NCI-H748 treated with DMSO at 0.1 percent for 48 hours (cell line): ENCODE measurements at places on chromosomes 13 and 19.

- DNase-seq, result no peak
Observed at GRCh38 chr13:60584976-60585375, 188.0 kb downstream of the TDRD3 start.

- DNase-seq, result no peak
Observed at GRCh38 chr13:36778083-36778671, 40.8 kb upstream of the RFXAP start.

DNA sequence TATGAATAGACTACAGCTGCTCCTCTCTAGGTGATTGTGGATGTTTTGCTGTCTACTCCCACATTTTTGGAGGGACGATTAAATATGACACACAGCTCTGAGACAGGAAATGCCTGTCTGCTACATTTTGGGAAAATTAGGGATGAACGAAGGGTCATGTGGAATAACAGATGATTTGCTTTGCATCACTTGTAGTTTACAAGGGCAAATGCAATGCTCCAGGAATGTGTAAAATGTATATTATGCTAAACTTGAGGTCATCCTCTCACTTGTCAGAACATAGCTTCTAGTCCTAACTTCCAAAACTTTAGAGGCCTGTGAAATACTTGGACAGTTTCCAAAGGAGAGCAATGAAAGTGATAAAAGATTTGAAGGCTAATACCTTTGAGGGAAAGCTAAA is 284.2 kb upstream of the DACH1 start:
- no peak for DNase-seq

DNA sequence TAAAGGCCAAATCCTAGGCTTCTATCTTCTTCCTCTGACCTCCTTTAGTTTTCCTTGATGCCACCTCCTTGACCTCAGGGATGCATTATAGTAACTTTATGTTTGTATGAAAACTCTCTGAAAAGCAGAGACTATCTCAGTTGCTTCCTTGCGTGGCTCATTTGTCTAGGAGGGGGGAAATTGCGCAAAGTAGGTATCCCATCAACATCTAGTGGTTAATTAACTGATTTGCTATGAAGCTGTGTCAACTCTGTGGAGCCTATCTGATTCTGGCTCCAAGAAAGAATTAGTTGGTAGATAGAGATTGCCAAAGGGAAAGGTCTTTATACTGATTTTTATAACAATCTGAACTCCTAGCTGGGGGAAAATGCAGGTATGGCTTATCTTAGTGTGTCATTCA is 82.1 kb upstream of the FRY start:
- DNase-seq, result no peak

DNA sequence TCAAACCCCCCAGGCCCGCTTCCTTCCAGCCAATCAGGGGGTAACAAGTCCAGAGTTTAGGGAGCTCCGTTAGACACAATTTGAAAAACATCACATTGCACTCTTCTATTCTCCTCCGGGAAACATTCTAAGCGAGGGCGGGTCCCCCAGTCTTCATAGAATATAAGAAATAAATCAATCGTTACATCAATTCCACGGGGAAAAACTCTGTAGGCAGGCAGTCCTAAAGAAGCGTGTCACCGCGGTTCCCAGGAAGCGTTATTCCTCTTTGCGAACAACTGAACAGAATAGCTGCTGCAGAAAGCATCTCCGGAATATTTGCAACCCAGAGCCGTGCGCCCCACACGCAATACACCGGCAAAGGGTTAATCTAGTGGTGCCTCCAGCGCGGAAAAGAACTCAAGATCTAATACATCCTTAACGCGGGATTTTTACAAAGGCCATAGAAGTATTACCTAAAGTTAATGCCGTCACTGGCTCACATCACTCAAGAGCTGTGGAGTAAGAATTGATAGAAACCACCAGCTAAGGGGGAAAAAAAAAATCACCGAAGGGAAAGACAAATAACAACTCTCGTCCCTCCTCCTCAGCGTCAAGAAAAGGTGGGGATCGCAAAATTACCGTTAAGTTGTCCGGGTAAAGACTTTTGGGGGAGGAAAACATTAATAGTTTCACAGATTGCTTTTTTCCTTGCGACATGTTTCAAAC is 65.1 kb downstream of the KCNRG start:
- peak; percentile 61 for DNase-seq

GRCh38 chr13:73993661-73994060 is 140.5 kb downstream of the KLF12 start:
- DNase-seq, result no peak

DNA sequence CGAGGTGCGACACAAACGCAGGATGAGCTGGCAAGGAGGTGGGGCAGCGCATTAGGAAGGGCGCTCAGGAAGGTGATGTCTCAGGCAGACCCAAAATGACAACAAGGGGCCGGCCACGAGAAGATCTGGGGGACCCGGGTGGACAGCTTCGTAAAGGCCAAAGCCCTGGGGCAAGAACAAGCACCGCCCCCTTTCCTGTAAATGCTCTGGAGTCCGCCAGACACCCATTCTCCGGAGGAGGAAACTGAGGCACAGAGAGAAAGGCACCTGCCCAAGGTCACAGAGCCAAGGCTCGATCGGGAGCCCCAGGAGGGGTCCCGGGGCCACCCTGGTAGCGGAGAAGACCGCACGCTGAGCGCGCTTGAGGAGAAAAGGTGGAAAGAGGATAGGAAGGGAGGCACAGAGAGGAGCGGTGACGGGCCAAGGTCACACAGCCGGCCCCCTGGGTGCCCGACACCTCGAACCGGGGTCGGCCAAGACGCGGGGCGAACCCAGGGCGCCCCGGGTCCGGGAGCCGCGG is 571 bp downstream of the SAFB2 start:
- DNase-seq, result no peak

DNA sequence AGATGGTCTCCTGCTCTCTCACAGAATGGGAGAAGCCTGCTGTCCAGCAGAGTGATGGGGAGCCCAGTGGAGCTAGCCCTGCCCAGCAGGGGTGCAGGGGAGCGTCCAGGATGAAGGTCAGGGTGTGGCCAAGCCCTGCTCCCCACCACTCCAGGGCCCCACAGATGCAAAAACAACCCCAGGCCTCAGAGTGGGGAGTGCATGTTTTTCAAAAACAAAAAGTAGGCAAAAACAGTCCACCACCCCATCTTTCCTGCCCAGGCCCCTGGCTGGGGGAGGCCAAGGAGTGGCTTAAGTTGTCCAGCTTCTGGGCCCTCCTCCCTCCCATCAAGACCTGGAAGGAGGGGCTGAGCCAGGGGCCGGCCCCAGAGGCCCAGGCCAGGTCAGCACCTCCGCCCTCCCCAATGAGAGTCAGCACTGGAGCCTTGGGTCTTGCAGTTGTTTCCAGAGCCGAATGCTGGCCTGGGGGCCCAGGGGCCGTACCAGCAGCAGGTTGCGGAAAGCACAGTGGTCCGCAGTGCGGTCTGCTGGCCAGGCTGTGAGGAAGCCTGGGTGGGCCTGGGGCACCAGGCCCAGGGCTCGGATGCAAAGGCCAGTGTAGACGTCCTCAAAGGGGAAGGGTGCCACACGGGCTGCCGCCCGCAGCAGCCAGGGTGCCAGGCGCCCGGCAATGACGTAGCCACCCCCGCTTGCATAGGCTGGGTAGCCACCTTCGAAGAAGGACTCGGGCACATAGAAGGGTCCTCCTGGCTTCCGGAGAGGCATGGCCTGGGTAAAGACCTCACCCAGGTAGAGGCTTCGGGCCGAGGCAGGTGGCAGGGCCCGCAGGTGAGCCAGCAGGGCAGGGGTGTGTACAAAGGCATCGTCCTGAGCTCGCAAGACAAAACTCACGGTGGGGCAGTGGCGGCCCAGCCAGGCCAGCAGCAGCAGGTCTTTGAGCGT is 1.7 kb downstream of the B3GNT8 start:
- DNase-seq, result no peak

DNA sequence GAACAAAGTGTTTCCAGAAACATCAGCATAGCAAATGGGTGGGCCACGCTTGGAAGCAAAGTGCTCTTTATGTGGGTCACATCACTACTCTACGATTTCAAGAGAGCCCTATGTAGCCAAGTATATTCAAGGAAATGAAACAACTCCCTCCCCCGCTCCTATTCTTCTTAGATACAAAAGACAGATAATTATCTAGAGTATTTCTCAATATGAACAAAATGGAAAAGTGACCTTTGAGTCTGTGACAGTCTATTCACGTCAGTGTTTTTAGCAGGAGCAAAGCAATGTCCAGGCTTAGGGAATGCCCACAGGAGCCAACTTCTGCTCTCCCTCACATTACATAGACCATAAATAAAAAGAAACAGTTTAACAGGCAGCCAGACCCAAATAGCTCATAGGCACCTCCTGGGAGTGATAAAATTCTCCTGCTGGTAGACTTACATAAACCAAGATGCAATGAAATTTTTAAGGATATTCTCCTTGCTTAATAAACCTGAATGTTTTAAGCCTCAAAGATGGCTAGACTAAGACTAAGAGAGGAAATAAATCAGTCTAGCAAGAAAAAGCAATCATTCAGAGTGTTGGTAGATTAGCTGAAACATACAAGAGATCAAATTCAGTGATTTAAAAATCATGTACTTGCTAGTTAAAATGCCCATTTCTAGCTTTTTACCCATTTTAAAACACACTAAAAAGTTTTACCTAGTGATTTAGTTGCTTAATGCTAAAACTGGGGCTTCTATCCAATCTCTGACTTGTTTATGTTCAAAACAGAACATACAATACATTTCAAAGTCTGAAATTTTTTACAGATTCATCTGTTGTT is 182.8 kb downstream of the RGCC start:
- no peak for DNase-seq

- no peak for DNase-seq
Observed at GRCh38 chr13:98411617-98412265, 165.2 kb downstream of the STK24 start.

- no peak for DNase-seq
Observed at GRCh38 chr19:1805401-1806183, 6.5 kb downstream of the ATP8B3 start.

GRCh38 chr19:40716031-40716481 is 630 bp downstream of the COQ8B start:
- peak; percentile 30 for DNase-seq

GRCh38 chr13:79392882-79393563 is 13.0 kb downstream of the RBM26 start:
- DNase-seq, result no peak

DNA sequence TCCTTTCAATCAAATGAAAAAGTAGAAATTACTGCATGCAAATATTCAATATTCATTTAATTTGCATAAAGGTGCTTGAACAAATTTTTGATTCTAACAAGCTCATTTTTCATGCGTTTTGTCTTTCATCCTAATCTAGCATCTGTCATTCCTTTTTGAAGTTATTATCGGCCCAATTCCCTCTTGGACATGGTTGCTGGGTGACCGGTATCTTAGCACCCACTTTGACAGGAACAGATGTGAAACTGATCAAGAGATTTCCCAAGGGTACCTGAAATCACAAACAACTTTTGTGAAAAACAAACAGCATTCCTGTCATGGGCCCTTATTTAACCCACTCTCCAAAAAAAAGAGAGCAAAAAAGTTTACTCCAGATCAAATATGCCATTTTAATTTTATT is 13.3 kb downstream of the DACH1 start:
- no peak for DNase-seq

GRCh38 chr19:2770055-2771013 is 12.7 kb downstream of the SGTA start:
- DNase-seq, result no peak

DNA sequence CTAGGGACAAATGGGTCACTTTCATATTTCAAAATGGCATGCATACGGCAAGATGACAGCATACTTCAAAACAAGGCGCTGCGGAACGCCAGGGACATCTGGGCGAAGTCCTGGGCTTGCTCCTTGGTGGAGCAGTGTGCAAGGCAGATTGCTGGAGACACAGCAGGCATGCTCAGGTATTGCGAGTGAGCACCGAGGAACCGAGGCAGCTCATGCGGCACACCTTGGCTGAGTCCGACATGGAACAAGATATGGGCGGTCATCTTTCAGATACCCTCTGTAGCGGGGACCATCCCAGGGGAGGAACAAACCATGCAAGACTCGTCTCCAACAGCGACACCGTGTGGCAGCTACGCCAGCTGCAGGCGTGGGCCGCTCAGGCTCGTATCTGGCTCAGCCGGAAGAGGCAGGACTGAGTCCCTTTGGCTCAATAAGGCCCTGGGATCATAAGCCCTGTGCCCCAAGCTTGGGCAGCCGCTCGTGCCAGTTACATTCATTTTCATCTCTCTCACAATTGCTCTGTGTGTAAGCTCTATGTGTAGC is 112.4 kb downstream of the NUFIP1 start:
- no peak for DNase-seq

GRCh38 chr13:42969565-42970172 is 22.4 kb downstream of the EPSTI1 start:
- DNase-seq, result peak; percentile 30

DNA sequence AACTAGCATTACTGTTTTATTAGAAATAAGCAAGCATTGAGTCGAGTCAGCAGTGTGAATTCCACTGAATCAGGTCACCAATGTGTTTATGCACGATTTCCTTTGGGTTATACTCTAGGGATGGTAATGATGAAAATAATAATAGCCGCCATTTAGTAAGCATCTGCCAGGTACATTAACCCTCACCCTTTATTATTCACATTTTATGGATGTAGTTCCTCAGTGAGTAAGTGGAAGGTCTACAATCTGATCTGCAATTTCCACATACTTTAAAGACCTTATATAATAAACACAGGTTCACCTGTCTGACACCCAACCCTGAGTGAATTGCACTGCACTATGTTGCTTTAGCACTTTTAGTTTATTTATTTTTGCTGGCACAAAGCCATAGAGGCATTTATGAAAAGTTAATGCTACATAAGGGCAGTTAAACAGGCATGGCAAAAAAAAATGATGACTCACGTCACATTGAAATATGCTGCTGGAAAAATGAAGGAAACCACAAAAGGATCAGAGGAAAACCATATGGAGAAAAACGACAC is 122.4 kb downstream of the TRPC4 start:
- DNase-seq, result peak; percentile 98

- no peak for DNase-seq
Observed at GRCh38 chr13:30796132-30796572, 60.8 kb downstream of the ALOX5AP start.

DNA sequence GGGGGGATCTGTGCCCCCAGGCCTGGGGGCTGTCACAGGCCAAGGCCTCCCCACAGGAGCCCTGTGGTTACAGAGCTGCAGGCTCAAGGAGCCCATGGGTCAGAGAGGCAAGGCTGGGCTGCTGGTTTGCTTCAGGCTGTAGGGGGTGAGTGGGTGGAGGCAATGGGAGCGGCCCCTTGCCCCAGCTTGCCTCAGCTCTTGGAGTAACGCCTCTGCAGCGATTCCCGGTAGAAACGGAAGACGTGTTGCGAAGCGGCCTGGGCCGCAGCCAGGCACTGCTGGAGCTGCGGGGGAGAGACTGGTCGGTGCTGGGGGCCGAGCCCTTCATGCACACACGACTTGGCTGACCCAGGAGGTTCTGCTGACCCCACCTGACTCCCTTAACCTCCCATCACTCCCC is 10.1 kb downstream of the TMEM91 start:
- no peak for DNase-seq

- DNase-seq, result no peak
Observed at GRCh38 chr13:48066310-48066989, 28.5 kb downstream of the MED4 start.

- no peak for DNase-seq
Observed at GRCh38 chr19:56637976-56638555, 4.9 kb upstream of the SMIM17 start.

- no peak for DNase-seq
Observed at GRCh38 chr19:56969759-56970178, 129.2 kb upstream of the PEG3 start.

GRCh38 chr19:1282588-1283206 is 3.0 kb upstream of the EFNA2 start:
- DNase-seq, result no peak

- no peak for DNase-seq
Observed at GRCh38 chr19:55700813-55701212, 25.8 kb downstream of the EPN1 start.

- no peak for DNase-seq
Observed at GRCh38 chr19:50820549-50821247, 2.9 kb downstream of the KLK1 start.
